BE2C (cell line): ENCODE measurements at places on chromosomes 7 and 10.
A peak's percentile ranks its signal among the peaks of the same experiment; 100 is the strongest.

DNA sequence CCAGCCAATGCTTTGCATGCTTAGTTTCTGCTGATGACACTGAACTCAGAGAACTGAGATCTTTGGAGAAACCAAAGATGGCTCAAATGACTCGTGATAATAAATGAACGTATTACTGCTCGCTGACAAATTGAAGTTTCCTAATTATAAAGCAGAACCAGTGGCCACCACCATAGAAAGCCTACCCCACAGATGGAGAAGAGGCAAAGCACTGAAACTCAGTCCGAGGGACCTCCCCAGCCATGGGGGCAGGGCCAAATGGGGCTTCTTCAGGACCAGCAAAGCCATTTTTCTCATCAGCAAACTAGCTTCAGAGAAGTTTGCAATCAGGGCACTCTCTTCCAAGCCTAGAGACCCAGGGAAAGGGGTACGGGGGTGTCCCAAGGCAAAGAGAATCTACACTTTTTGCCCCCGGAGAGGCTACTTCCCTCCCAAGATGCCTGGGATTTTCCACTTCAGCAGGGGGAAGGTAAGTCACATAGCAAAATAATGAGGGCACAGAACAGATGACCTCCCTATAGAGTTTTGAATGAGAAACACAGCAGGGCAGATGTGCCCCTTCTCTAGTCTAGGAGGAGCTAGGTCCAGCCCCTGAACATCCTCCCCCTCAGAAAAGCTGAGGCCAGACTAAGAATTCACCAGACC is 4.3 kb upstream of the IL6 start:
- DNase-seq, result no peak

DNA sequence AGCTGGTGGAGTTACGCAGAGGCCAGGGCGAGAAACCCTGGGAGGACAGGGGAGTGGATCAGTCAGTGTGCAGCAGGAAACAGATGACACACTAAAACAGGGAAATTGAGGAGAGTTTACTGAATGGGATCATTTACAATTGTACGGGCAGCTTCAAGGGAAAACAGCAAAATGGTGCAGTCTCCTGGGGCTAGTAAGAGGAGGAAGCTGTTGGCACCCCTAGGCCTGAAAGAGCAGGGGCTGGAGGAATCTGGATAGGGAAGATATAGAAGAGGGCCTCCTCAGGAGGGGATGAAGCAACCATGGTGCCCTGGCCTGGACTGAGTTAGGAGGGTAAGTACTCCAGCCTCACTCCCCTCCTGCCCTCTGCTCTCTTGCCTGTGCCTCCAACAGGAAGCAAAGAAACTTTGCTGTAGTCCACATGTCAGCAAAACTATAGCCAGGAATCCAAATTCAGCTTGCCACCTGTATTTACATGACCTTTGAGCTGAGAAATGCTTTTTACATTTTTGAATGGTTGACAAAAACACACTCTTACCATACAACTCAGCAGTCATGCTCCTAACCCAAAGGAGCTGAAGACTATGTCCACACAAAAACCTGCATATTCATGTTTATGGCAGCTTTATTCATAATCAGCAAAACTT is 52.3 kb upstream of the OPN4 start:
- no peak for DNase-seq

DNA sequence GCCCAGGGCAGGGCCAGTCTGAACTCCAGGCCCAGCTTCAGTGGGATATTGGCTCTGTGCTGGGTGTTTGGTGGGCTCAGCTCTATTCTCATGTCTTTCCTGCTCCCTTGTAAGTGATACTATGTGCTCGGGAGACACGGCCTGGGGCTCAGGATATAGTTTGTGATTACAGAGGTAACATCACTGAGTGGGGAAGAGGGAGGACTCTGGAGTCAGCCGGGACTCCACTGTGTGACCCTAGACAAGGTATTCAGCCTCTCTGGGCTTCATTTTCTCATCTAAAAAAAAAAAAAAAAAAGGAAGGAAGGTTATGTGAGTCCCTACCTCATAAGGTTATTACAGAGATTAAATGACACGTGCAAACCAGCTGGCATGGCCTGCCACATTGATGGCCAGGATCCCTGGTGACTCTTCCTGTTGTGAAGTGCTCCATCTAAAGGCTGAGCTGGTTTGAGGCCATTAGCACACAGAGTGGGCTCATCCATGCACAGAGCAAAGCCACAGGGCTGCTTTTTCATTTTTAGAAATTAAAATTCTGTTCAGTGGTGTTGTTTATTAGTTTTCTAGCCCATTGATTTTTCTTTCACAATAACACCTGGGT is 15.7 kb downstream of the SLC13A4 start:
- DNase-seq, result peak; percentile 50

DNA sequence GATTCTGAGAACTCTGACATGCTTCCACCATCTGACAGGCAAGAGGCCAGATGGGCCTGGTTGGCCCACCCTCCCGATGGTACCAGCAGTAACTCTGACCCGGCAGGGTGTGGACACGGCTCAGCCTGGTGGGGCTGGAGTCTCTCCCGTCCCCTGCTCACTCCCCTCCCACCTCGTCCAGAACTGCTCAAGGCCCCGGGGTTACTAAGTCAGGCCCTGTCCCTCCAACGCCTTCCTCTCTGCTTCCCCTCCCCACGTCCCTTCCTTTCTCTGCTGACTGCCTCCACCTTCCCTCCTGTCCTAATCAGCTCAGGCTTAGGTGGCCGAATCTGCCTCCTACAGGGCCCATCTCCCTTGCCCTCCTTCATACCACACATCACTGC is 12.5 kb downstream of the CALML5 start:
- DNase-seq, result no peak

- DNase-seq, result no peak
Observed at GRCh38 chr7:46934198-46934825, 647.6 kb downstream of the TNS3 start.

DNA sequence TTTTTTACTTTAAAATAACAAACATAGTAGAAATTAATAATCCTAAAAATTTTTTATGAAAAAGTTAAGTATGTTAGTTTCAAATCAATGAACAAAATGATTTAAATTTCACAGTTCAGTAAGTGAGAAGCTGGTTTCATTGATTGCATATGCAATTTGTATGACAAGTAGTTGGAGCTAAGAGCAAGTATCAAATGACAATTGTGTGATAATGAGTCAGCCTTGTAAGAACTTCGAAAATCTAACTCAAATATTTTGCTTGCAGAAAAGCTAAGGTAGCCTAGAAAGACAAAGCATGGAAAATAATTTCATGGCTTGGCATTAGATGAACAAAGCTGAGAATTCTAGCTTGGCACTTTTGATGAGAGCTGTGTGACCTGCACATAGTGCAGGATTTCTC is 111.5 kb downstream of the HDAC9 start:
- no peak for DNase-seq

DNA sequence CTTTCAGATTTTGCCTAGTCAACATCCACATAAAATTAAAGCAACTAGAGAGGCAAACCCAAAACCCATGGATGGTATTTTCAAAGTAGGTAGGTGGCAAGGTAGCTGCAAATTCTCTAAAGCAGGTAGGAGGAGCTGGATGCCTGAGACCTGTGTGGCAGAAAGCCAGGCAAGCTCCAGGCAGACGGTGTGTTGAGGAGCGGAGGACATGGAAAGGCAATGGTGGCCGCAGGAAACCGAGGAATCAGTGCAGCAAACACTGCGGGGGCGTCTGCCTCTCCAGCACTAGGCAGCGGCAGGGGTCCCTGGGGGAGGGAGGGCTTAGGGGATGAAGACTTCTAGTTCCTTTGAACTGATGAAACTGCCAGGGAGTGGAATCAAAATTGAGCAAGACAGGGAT is 101.3 kb downstream of the GALNT11 start:
- no peak for DNase-seq

DNA sequence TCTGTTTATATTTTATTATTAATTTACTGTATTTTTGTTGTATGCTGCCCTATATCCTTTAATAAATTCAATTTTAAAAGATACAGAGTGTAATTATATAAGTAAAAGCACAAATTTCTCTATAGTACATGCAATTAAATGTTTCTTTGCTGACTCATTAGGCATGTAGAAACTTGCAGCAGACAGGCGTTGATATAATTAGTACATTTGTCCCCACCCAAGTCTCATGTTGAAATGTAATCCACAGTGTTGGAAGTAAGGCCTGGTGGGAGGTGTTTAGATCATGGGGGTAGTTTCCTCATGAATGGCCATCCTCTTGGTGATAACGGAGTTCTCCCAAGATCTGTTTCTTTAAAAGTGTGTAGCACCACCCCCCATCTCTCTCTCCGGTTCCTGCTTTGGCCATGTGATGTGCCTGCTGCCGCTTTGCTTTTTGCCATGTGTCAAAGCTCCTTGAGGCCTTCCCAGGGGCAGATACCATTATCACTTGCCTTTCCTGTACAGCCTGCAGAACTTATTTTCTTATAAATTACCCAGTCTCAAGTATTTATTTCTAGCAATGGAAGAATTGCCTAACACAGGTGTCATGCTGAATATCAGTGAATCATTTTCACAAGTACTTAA is 63.7 kb downstream of the TSPAN12 start:
- DNase-seq, result no peak

- no peak for DNase-seq
Observed at GRCh38 chr7:151453326-151453791, 13.4 kb upstream of the CRYGN start.

DNA sequence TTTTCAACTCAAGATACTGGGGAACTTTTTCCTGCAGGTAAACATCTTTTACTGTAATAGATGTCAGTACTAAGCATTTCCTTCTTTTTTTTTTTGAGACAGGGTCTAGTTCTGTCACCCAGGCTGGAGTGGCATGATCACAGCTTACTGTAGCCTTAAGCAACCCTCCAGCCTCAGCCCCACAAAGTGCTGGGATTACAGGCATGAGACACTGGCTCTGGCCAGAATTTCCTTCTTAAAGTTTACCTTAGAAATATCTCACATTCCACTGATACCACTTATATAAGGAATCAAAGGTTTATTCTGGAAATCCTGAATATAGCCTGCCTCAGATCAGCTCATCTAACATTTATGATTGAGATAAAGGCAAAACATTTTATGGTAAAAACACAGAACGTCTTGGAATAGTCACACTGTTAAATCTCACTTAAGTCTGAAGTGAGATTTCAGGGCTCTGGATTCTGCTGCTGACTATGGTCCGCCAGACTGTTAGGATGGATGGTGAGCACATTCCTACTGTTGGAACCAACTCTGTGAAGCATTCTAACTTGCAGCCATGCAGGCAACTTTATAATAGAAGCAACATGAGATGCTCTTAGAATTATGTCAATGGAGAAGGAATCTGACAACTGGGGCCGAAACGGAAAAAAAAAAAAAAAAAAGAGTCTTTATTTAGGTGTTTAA is 151.9 kb downstream of the ZMYND11 start:
- no peak for DNase-seq

GRCh38 chr7:156942708-156943090 is 6.8 kb upstream of the NOM1 start:
- DNase-seq, result no peak

DNA sequence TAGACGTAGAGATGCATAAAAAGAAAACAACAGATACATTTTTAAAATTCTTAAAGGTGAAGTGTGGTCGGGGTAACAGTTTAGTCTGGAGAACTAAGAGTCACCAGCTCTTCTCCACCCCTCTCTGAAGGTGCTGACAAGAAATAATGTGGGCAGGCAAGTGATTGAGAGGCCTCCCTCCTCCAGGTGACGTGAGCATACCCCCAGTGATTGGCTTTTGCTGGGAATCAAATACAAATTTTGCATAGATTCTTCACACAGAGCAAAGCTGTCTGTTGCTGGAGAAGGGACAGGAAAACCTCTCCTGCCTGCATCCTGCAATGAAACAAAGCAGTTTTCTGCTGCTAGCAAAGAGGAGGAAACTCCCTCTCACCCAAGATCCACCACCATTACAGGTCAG is 115.0 kb downstream of the DGKB start:
- DNase-seq, result no peak

DNA sequence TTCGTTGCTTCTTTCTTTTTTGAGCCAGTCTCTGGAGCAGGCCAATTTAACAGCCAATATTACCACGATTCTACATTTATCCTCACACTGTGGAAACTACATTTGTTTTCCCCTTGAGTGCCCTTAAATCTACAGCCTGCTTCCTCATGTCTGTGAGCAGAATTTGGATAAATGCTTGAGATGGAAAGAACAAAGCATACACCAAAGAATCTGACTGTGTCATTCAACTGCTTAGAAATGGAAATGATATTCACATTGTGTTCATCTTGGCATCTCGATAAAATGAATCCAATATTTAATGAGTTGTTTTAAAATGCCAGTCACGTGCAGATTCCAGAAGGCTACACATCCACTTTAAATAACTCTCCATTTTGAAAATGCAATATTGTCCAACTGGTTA is 41.0 kb upstream of the GSDME start:
- DNase-seq, result no peak

DNA sequence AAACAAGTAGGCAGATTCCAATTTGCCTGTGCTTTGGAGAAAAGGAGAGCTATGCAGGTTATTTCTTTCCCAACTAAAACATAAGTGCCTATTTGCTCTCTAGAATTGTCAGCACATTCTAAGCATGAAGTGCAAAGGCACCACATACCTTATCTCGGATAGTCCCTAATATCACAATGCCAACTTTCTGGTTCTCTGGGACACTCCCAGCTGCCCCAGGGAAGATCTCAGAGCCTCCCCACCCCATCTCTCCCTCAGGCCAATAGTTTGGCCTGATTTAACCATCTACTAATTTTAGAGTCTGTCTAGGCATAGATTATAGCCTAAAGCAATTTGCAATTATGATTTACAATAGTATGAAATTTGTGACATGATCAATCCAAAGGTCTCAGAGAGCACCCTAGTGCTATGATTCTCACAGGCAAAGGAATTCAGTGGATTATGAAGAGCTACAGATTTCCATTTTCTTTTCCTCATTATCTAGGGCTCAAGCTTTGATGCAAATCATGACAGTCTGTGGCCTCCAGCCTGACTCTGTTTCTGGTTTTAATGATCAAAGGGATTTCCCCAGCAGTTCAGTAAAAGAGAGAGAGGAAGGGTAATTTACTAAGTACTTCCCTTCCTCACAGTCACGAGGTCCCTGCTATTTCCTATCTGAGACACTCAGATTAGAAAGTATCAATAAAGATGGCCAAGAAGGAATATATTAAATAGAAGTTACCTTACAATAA is 29.0 kb upstream of the IL6 start:
- DNase-seq, result no peak
